Karpas-422 (cell line): ENCODE measurements at places on chromosomes 3 and 15.

GRCh38 chr3:172803489-172803888 is 53.0 kb downstream of the ECT2 start:
- no peak for DNase-seq

DNA sequence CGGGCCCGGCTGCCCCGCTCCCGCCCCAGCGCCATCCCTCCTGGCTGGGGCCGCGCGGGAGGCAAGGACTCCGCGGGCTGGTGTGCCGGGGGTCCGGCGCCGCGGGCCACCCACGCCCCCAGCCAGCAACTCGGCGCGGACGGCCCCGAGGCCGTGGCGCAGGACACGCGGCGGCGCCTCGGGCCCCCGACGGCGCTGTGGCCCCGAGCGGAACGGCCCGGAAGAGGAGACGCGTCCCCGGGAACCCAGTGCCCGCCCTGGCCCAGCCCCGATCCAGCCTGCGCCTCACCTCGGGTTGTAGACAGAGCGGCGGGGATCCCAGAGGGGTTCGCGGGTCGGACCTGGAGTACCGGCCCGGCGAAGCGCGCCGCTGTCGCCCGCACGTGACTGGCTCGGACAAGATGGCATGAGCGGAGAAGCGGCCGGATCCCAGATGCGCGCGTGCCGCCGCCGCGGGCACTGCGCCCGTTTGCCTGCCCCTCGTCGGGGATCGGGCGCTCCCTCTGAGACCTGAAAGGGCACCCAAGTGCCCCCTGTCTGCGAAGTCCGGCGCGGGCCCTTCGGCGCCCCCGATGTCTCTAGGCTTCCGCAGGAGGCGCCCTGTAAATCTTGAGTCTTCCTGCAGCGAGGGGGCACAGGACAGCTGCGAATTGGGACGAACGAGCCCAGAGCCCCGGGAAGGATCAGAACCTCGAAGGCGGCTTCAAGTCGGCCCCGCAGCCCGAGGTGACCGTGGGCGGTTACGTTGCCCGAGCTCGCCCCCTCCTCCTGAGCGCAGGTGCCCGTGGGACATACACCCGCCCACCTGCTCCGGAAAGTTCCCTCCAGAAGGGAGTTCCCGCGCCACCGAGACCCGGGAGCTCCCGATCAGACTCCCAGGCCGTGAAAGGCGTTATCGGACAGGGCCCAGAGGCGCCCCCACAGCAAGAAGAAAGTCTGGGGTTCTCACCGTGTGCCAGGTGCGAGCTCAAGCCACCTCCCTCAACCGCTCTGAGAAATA is 598 bp upstream of the SFMBT1 start:
- peak; percentile 74 for DNase-seq

DNA sequence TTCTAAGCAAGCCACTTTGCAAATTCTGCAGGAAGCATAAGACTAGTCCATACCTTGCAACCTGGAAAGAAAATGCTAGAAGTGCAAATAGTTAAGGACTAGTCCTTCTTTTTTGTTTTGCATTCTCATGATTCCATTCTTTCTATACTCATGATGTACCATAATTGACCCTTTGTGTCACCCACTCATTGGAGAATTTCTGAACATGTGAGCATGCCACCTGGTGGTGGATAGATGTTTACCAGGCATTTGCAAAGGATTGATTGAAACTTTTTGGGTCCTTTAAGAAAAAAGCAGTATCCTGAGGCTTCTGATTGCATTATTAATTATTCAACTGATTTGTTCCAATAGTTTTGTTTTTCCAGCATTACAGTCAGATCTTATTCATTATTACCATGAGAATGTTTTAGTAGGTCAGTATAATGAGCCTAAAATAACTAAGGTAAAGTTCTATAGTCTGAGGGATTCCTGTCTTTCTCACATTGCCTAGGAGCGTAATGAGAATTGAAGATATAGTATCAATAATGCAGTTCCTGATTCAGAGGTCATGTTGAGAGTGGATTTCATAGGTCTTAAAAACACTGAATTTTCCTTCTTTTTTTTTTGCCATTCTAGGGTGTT is 20.2 kb upstream of the DIPK2A start:
- DNase-seq = peak; percentile 74

DNA sequence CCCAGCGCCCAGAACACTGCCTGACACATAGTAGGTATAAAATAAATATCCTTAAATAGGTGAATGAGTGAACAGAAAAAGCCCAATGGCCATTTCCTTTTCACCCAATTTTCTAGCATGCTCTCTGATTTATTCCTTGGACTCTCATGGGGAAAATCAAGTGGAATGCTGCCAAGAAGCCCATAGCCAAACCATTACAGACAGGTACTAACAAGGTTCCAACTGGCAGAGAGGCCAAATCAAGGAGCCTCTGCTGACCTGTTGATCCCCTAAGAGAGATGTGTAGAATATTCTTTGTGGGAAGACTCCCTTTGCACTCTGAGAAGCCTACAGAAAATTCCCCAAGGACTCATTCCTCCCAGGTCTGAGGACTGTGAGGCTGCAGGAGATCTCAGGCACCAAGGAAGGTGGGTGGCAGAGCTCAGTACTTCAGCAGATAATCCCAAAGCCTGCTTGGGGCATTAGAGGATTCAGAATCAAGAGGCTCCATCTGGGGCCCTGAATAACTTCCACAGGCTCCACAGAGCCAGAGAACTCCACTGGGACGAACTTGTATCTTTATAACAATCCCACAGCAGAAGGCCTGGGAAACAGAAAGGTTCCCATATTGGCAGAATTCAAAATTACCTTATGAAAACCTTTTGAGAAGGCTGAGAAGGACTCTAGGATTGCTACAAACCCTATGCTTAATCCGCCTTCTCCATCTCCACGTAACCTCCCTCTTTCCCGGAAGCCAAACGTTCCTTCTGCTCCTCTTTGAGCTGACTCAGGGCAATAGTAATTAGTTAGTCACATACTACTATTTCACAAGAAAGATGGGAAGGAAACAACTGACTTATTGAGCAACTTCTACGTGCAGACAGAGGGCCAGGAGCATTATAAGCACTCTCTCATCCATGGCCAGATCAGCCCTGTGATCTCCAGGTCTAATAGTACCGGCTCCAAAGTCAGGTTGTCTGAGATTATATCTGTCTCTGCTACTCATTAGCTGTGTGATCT is 34.5 kb downstream of the PRICKLE2 start:
- no peak for DNase-seq

DNA sequence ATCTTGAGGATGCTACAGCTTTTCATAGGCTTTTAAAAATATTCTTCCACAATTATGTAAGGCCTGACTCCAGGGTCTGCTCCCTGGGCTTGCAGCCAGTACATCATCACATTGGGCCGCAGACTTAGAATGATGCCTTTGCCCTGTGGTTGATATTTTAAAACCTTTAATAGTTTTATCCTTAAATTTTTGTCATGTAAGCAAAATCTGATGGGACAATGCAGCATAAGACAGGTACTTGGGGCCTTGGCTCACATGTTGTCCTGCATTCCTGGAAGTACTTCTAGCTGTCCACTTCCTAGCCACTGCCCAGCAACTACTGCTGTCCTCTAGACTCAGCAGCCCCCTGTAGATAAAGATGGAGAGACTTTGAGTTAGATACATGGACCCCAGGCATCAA is 197.3 kb upstream of the SLITRK3 start:
- DNase-seq = no peak

DNA sequence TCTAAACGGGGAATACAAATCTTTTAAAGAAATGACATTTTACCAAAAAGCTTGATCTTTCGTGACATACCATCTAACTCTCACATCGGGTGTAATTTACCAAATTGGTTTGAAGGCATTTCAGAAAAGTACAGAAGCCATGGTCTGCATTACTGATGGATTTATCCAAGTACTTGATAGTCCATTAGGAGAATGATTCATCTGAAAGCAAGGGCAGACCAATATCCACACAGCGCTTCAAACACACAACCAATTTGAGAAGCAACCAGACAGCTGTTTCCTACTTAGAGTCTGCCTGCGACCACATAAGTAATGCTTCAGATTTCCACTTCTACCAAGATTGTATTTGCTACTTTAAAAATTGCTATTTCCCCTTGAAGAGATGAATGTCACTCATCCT is 697.6 kb upstream of the ALCAM start:
- DNase-seq = no peak

- DNase-seq = peak; percentile 65
Observed at GRCh38 chr15:90872486-90873184, 4.2 kb downstream of the FURIN start.
